ENCODE measurements at places on chromosomes 12 and 14. TPM values are rescaled to one million over a fixed set of nuclear protein-coding genes. Genes with fewer than 3 reads are reported as not detected.

GRCh38 chr14:43625294-43625693 lies 881.8 kb downstream of the FSCB start:
- ATAC-seq = no peak

- no peak for ATAC-seq
Measured at GRCh38 chr14:57709909-57710308, 156.0 kb downstream of the SLC35F4 start.

DNA sequence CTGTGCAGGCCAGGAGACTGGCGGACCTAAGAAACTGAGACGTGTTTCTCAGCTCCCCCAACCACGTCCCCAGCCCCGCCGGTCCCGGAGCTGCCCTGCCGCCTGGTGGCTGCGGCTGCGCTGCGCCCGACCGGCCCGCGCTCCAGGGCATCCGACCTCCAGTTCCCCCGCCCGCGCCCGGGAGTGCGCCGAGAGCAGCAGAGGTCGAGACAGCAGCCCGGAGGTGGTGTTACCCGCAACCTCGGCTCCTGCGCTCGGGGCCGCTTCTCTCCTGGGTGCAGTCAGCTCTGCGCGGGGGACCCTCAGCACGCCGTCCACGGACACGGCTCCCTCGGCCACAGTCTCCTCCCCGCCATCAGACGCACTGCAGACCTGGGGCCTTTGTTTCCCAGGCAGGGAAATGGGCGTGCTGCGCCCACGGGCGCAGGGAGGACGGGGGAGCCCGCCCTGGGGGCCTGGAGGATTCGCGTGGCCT lies 21.6 kb upstream of the GPR132 start:
- peak; percentile 22 for ATAC-seq

DNA sequence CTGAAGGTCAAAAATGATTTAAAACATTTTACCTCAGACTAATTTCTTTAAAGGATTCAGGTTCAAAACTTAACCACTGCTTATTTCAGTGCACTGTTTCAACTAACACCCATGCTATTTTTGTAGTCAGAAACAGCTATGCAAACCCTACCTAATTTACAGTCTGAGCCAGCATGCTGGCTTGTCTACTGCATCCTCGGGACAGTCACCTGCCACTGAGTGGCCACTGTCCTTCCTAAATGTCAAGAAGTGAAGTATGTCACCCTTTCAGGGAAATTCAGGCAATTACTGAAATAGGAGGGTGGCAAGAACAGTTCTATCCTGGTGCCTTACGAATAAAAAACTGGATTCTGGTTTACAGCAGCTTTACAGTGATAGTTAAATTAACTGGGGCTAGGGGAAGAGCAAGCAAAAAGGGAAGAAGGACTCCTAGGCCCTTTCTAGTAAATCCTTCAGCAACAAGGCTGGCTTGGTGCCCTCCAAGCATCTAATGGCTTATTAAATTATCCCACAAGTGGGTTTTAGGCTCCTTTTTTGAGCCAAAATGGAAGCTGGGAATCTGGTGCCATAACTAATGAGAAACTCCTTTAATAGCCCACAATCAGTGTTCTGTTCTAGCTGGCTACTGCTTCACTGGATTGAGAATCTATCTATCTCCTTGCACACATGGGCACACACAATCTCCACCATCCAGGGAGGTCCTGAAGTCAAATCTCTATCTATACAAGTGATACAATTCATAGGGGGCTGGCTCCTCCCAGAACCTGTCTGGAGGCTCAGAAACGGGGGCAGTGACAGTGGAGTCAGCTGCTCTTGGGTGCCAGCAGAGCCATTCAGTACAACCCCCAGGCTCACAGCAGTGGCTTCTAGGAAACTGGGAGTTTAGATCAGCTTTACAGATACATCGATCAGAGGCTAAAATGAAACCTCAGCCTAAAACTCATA lies 43.4 kb downstream of the SH2B3 start:
- no peak for ATAC-seq

- ATAC-seq = no peak
Measured at GRCh38 chr14:87833026-87833425, 160.0 kb downstream of the GALC start.

DNA sequence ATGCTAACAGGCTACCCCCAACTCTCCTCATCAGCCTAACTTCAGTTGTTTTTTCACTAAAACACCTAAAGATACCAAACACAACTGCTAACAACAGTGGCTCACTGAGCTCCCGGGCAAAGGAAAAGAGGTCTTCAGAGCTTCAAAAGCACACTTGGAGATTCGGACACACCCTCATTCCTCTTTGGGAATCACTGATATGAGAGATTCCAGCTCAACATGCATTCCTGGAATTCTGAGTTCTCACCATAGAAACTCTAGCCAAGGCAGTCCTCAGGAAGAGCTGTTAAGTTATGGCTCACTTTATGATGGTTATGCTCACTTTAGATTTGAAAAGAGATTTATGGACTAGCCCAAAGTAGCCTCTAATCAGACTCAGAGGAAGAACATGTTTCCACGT lies 40.1 kb downstream of the STXBP6 start:
- ATAC-seq = no peak

GRCh38 chr12:113230315-113231234 lies 9.3 kb downstream of the TPCN1 start:
- no peak for ATAC-seq

DNA sequence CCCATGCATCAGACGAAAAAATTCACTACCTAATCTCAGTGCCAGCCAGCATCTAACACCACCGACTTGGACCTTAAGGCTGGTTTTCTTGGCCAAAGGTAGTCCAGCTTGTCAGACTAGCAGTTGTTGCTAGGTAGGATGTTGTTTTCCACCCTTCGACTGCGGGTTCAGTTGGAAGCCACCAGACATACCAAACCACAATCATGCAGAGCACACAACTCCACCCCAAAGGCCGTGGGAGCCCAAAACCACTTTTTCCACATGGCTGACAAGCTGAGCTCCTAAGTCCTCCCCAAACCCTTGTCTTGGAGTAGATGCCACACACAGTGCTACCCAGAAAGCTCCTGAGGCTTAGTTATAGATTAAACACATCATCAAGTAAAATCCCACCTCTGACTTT lies 46.8 kb downstream of the LRIG3 start:
- no peak for ATAC-seq

DNA sequence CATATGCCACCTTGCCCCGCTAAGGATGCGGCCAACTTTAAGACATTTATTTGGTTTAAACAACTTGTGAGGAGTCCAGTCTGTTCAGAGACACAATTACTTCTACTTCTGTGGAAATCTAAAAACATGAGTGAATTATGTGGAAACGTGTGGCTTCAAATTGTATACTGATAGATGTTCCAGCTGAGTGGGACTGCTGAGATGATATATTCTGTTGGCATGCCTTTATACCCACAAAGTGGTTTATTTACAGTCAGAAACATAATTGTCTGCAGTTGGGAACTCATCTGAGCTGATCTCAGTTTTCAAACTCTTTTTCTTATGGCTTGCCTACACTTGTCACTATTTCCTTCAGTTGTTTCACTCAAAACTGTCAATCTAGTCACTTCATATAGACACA lies 67.8 kb downstream of the FLRT2 start:
- no peak for ATAC-seq

- no peak for ATAC-seq
Measured at GRCh38 chr12:12167847-12168246, 97.1 kb downstream of the BCL2L14 start.

DNA sequence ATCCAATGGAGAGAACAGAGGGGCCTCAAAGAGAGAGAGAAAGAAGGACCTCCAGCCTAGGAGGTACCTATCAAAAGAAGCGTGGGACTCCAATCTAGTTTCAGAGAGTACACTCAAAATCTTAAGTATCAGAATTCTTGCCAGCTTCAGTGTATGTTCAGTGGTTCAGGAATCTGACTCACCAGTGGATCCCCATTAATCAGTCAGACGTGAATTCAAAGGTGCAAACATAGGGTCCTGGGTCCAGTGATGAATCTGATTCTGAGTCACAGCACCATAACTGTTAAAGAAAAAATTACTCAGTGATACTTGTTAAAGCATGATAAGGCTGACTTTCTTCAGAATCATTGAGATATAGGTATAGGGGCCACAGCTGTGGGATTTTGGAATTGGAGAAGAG lies 33.2 kb downstream of the ETNK1 start:
- peak; percentile 90 for ATAC-seq

GRCh38 chr14:30180219-30180618 lies 252.6 kb upstream of the PRKD1 start:
- ATAC-seq = no peak

GRCh38 chr14:52003324-52003723 lies 14.0 kb downstream of the RTRAF start:
- no peak for ATAC-seq

DNA sequence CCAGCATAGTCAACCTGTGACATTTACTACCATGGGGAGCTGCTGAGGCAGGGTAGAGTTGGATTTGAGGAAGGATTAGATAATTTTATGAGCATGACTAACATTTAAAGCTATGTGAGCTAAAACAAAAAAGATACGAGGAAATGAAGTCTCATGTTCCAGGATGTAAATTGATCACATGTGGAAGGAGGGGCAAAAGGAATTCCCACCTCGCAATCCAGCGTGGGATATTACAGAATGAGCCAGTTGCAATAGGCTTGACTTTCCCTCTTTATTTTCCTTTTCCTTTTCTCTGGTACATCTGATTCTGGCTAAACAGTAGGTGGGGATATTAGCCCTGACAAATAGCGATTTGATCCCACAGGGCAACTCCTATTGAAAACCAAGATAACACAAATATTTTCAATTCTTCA lies 214.9 kb upstream of the HMGA2 start:
- no peak for ATAC-seq

GRCh38 chr14:22084393-22085281 lies 411.0 kb upstream of the OR4E1 start:
- no peak for ATAC-seq

GRCh38 chr12:16475521-16475920 lies 128.1 kb downstream of the MGST1 start:
- ATAC-seq = no peak

DNA sequence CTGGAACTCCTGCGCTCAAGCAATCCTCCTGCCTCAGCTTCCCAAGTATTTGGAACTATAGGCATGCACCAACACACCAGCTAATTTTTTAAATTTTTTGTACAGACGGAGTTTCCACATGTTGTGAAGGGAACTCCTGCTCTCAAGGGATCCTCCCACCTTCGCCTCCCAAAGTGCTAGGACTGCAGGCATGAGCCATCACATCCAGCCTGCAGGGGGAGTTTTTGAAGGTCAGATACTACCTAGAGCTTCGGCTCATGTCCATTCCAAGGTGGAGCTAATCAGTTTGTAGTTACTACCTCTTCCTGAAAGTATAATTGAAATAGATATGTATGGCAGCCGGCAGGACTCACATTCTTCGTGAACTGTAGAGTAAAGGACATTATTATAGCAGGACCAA lies 3.7 kb upstream of the TAS2R19 start:
- ATAC-seq = no peak

DNA sequence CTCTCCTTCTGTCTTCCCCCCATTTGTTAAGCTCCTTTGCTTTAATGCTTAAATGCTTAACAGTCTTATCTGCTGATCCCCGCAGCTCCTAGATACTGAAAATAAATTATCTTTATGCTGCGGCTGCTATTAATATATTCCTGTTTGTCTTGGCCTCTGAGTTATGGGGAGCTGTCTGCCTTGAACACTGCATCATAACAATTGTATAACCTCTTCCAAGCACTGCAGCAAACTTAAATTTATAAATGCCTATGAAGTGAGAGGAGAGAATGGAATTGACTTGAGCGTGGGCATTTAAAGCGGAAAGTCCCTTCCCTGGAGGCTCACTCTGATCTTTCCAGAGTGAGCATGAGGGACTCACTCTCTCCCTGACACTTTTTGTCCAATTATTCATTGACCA lies 23.1 kb upstream of the DCP1B start:
- ATAC-seq = no peak

- ATAC-seq = no peak
Measured at GRCh38 chr12:122201381-122201780, 2.1 kb upstream of the B3GNT4 start.

DNA sequence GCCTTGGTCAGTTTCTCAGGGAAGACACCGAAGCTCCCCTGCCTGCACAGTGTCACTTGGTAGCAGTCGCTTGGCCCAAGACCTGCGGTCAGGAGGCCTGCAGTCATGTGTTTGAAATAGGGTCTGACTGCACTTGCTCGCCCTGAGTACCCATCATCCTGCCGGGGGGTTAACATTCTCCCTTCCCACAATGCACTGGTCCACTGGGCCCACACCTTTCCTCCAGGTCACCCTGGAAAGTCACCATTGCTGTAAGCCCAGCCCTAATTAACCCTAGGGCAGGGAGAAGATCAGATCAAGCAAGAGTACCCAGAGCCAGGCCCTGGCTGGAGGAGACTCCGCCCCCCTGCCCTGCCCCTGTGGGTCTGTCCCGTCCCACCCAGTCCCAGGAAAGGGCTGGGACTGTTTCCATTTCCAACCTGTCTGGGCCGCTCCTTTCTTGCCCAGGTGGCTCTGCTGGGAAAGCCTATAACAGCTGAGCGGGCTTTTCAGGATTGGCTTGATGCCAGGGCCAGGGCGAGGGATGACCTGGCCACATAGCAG lies 87.1 kb downstream of the ZFP36L1 start:
- ATAC-seq = peak; percentile 94

DNA sequence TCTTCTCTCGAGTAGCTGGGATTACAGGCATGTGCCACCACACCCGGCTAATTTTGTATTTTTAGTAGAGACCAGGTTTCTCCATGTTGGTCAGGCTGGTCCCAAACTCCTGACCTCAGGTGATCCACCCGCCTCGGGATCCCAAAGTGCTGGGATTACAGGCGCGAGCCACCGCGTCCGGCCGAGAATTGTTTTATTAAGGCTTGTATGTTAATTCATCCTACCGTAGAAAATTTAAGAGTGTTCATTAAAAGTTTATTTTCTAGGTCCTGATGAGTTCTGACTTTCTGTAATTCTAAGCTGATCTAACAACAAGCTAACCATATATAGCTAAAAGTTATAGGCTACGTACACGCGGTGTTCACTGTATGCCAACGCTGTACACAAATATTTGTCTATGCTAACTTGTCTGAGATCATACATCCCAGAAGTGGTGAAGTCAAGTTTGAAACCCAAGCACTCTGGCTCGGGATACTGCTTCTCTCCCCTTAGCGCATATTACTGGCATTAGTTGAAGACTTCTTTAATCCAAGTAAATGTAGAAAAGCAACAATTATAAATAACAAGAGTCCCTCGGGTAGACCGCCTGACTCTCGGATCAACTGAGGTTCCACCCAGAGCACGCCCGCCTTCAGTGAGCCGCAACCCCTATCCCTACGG lies 570 bp upstream of the MRPS35 start:
- peak; percentile 36 for ATAC-seq

DNA sequence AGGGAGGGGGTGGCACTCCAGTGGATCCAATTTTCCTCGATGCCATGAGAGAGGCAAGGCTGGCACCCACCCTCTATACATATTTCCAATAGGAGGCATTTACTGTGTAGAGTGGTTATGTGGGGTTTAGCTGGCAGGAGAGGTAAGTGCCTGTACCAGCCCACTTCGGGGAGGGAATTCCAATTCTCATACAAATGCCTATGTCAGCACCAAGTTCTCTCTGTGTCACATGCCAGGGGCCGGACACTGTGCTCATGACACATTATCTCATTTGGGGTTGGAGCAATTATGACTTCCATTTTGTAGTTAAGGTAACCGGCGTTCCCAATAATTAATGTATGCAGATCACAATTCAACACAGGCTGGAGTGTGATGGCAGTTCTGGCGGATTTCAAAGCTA lies 284.3 kb downstream of the KSR2 start:
- no peak for ATAC-seq

The FSCB gene
- total RNA-seq = not detected

The GUCY2C gene
- total RNA-seq = 0.20 TPM

The DHRS4L2 gene
- total RNA-seq = 28.8 TPM

The CLECL1 gene
- not detected for total RNA-seq

The APOLD1 gene
- total RNA-seq = 3.1 TPM

The PGF gene
- total RNA-seq = 4.1 TPM

Measured in esophagus mucosa (tissue), 1 donor.